Kidney (tissue), 22 donors: ENCODE measurements at places on chromosomes 12 and 14. TPM values are rescaled to one million over a fixed set of nuclear protein-coding genes. Genes with fewer than 3 reads are reported as not detected.

The SOAT2 gene
- polyA plus RNA-seq = 0.26 TPM

GRCh38 chr12:29763301-29763683, 20.4 kb downstream of the TMTC1 start:
- no peak for DNase-seq

The ISM2 gene
- 0.80 TPM for polyA plus RNA-seq

The AKAP6 gene
- 0.92 TPM for polyA plus RNA-seq
